Smooth muscle cell of the umbilical artery (primary cell): ENCODE measurements at places on chromosomes 2 and 18. TPM values are rescaled to one million over a fixed set of nuclear protein-coding genes. Genes with fewer than 3 reads are reported as not detected.

The EVA1A gene
- 39.2 and 46.8 TPM in 2 replicates for total RNA-seq

The GRHL1 gene
- total RNA-seq = 0.09 and 0.59 TPM in 2 replicates

The AKAIN1 gene
- total RNA-seq = not detected in 2 replicates

The BOD1L2 gene
- total RNA-seq = not detected in 2 replicates

The ATP6V1C2 gene
- under 0.01 TPM in 1 of 2 replicates, not detected in the other for total RNA-seq

The MPP4 gene
- 0.89 and 5.3 TPM in 2 replicates for total RNA-seq

The G6PC2 gene
- total RNA-seq = not detected in 2 replicates

The SCN3A gene
- 0.05 and 0.89 TPM in 2 replicates for total RNA-seq

The SULT1C2 gene
- total RNA-seq = not detected in 2 replicates

The UGT1A4 gene
- not detected in 2 replicates for total RNA-seq

The THAP4 gene
- 22.3 and 36.0 TPM in 2 replicates for total RNA-seq

The RND3 gene
- 325 and 420 TPM in 2 replicates for total RNA-seq

The ST8SIA3 gene
- total RNA-seq = not detected in 2 replicates

The ACMSD gene
- not detected in 2 replicates for total RNA-seq

The TFCP2L1 gene
- not detected in 2 replicates for total RNA-seq

The STARD6 gene
- not detected in 2 replicates for total RNA-seq
